ENCODE measurements at places on chromosomes 7 and 10. TPM values are rescaled to one million over a fixed set of nuclear protein-coding genes. Genes with fewer than 3 reads are reported as not detected.

PTF1A gene
- not detected for total RNA-seq

DNA sequence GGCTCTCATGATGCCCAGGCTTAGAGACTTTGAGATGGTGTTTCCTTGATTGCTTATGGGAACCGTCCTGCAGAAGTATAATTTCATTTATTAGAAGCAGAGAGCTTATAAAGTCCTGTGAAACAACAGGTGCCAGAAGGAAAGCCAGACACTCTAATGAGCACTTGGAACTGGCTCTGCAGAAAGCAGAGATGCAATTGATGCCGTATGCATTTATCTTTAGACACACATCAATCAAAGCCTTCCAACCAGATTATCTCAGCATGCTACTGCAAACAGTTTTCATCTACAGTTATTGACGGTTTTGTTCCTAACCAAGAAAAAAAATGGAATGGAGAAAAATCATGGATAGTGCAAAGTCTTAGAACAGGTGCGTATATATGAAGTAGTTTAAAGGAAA is 371.7 kb upstream of the PRKCQ start:
- H3K36me3 ChIP-seq, result no peaks in the 10 kb centered on the region
- DNase-seq, result no peak
- H3K4me3 ChIP-seq, result no peak overlapping the region
- no peaks in the 10 kb centered on the region for H3K4me1 ChIP-seq

DNA sequence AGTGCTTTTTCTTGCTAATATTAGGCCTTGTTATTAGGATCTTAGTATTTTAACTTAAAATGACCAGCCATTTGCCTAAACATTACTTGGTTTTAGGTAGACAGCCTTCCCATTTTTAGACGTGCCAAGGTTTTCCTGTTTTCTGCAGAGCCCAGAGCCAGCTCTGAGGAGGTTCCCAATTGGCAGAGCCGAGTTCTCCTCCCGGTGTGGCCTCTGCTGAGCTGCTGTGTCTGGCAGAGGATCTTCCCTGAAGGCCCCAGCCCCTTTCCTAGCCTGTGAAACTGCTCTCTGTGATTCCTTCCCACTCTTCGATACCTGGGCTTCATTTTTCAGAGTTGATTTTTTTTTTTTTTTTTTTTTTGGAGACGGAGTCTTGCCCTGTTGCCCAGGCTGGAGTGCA is 91.4 kb downstream of the EEPD1 start:
- H3K27me3 ChIP-seq, result no peaks in the 10 kb centered on the region
- H3K4me3 ChIP-seq, result no peak overlapping the region
- H3K27ac ChIP-seq, result no peak overlapping the region
- peaks cover 21% of the 10 kb centered on the region for H3K4me1 ChIP-seq
- H3K36me3 ChIP-seq, result peaks cover 10% of the 10 kb centered on the region

DNA sequence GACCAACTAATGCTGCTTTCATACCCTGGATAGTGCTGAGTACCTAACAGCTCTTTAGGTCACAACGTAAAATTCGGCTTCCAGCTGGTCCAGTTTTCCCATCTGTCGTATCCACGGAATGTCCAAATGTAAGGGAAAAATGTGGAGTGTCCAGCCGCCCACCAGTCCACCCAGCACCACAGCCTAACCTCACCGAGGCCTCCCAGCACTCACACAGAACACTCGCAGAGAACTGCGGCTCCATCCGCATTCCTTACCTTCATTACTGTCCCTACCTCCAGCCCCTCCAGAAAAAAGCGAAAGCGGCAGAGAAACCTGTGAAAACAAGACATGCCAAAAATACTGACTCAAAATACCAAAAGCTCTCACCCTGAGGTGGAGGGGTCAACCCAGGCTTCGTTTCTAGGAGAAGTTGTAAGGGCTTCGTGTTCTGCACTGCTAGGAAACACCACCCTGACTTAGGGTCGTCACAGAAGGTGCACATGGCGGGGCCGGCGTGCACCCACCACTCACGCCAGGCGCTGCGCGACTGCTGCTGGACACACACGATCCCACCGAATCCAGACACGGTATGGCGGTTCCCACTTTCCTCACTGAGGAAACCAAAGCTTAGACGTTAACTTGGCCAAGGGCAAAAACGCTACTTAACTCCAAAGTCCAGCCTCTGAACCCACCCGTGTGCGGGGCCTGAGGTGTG is 73.9 kb downstream of the AMZ1 start:
- H3K36me3 ChIP-seq, result no peaks in the 10 kb centered on the region
- peak; percentile 29 for DNase-seq
- no peak overlapping the region for H3K4me3 ChIP-seq
- H3K27me3 ChIP-seq, result no peaks in the 10 kb centered on the region

GRCh38 chr10:133159611-133159949 is 439 bp upstream of the KNDC1 start:
- no peaks in the 10 kb centered on the region for H3K4me1 ChIP-seq
- H3K27me3 ChIP-seq, result no peaks in the 10 kb centered on the region
- no peak overlapping the region for H3K27ac ChIP-seq
- no peak for DNase-seq
